ENCODE measurements at places on chromosomes 12 and 14.

GRCh38 chr12:24229031-24229700, 279.7 kb upstream of the SOX5 start:
- DNase-seq: no peak

DNA sequence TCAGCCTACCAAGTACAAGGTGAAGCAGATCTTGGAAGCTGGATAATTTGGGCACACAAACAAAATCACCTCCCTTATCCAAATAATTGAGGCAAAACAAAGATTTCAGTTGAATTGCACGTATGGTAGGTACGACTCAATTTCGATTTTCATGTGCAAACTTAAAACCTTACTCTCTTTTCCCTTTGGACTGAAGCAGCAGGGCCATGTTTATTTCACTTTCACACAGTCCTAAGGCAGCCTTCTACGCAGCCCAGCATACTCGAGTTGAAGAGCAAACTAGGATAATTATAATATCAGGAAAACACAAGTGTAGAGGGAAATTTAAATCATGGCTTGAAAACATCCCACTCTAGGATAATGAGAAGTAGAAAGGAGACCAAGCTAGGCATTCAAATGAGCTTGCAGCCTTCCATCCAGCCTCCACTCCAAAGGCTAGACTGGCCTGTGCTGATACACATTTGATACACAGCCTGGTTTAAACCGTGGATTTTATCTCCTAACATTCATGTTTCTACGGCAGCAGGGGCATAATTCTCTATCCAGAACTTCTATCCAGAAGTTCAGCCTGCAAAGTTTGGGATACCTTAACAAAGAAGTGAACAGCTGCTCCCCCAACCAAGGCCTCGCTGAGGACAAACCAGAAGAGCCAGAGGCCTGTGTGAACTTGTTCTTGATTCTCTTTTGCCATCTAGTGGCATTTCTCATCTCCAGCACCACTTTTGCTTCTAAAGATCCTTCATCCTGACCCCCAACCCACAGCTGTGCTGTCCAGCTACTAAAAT, 2.4 kb upstream of the RNASE7 start:
- DNase-seq: no peak

DNA sequence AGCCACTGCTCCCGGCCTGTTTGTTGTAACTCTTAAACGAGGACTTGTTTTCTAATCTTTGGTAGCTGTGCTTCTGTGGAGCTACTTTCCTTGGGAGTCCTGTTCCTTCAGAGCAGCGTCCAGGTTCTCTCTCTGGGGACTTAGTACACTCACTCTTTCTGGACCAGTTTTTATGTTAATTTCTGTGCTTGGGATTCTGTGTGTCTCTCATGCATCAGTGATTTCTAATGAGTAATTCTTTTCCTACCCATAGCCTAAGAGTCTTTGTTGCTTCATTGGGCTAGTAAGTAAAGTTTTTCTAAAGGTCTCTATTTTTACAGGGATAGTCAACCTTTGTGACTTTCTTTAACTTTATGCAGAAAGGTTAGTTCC, 289.3 kb downstream of the FBXL14 start:
- DNase-seq: no peak

DNA sequence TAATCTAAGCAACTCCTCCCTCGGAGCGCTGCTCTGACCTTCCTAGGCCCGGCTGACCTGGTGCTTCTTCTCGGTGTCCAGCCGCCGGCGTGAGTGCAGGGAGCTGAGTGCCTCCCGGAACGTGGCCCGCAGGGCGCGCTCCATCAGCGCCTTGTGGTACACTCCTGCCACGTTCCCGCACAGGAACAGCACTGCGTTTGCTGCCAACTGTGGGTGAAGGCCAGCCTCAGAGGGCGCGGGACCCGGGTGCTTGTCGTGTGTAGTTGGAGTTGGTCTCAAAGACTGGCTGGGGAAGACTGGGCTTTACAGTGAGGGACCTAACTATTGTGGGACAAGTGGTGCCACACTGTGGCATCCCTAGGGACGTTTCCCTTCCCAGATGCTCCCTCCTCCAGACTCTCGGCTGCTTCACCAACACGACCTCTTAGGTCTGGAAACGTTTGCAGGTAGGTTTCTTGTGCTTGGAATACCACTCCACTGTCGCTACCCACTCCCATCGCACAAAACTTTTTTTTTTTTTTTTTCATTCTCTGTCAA, 3.1 kb downstream of the ADCY4 start:
- DNase-seq: no peak

- no peak for DNase-seq
These were observed 323.7 kb upstream of the OR4E1 start for GRCh38 chr14:21997300-21997699.

GRCh38 chr12:101338087-101338486, 58.2 kb downstream of the UTP20 start:
- no peak for DNase-seq

DNA sequence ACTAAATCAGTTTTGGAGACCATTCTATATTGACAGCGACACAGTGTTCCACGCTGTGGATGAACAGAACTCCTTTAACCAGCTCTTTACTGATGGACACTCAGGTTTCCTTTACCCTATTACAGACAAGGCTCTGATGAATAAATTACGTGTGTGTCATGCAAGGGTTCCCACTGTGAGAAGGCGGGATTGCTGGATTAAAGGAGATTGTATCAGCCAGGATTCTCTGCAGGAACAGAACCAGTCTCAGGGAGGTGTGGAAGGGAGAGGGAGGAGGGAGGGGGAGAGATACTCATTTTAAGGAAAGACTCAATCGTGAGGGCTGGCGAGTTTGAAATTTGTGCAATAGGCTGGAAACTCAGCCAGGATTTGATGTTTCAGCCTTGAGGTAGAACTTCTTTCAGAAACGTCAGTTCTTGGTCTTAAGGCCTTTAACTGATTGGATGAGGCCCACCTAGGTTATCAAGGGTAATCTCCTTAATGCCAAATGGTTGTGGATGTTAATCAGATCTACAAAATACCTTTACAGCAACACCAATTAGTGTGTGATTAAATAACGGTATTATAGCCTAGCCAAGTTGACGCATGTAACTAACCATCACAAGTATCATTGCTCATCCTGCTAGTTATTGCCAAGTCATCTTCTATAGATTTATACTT, 104.0 kb downstream of the GCH1 start:
- no peak for DNase-seq

DNA sequence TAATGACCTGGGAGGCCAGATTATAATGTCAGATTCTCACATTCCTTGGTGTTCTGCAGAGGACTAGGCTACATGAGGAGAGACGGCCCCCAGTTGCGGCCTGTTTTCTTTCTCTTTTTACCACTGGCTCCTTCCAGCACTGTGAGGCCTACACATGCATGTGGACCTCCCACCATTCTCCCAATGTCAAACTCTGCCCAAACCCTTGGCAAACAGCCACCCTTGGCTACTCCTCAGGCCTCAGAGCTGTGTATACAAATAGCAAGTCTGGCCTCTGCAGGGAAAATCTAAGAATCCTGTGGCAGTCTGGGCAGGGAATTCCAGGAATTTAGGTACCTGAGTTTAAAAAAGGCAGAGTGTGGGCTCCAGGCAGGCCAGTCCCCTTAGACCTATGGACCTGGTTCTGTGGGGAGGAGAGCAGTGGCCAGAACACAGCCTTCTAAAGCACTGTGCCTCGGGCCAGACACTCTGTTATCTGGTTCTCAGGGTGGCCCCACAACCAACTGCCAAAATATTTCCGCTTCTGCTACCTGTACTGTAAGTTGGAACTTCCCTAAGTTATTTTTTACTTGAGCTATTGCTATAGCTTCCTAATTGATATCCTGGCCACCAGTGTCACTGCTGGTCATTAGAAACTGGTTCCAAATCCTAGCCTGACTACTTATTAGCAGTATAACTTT, 19.9 kb upstream of the NEDD1 start:
- DNase-seq: no peak

GRCh38 chr12:55703901-55704761, 3.6 kb downstream of the ITGA7 start:
- no peak for DNase-seq

- no peak for DNase-seq
These were observed 311.7 kb upstream of the FKBP4 start for GRCh38 chr12:2482938-2483660.

DNA sequence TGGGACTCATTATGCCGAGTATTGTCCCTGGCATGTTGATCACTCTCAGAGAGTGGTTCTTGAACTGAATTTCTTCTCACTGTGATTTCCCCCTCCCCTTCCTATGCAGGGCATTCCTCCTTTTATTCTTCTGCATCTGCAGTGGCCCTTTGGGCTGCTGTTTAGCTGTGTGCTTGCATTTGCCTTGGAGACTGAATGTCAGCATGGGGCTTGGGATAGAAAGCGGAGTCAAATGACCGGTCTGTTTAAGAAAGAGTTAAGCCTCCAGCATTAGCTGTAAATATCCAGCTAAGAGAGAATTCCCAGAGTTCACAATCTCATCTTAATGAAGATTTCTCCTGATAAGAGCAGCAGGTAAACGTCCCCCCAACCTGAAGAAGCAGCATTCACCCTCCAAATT, 65.6 kb upstream of the RMST start:
- DNase-seq: no peak

GRCh38 chr12:81208187-81208911, 130.5 kb downstream of the ACSS3 start:
- no peak for DNase-seq

DNA sequence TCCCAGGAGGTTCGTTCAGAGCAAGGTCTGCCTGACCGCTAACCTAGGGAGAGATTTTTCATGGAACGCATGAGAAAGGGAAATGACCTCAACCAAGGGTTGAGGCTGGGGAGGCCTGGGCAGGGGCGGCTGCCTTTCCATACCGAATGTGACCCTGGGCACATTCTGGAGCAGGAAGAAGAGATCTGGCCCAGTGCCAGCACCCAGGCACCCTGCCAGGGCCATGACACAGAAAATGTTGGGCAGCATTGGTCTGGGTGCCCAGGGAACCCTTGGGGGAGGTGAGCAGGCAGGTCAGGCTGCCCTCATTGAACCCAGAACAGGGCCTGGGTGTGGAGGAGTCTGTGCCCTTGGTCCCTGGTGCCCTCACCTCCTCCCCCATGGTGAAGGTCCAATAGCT, 106.8 kb downstream of the CALM1 start:
- no peak for DNase-seq

GRCh38 chr14:99820702-99821331, 27.6 kb downstream of the EML1 start:
- DNase-seq: no peak

GRCh38 chr12:31832740-31833729, 104.2 kb upstream of the AMN1 start:
- peak; percentile 9 for DNase-seq

DNA sequence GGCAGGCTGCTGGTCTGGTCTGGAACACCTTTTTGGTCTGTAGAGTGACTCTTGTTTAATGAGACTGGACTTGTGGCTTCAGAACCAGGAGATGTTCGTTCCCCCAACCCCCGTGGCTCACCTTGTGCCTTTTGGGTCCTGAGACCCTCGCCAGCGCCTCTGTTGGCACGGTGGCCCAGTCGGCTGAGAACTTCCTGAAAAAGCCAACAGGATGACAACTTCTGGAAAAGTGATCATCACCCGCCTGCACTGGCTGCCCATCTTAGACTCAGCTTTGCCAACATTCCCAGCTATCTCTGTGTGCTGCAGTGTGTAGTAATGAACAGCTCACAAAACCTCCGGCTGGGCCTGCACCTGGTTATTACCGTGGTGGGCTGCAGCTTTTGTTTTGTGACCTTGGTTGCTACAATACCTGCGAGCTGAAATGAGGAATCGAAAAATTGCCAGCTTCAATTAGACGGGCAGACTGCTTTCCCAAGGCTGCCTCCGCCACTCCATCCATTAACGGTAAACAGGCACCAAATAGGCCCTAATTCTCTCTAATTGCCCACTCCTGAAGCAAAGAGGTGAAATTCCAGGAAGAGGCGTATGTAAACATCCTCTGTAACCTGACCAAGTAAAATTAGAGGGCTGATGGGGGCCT, 16.0 kb downstream of the MEG3 start:
- no peak for DNase-seq

- no peak for DNase-seq
These were observed 572.8 kb upstream of the FBXO33 start for GRCh38 chr14:40004871-40005500.

DNA sequence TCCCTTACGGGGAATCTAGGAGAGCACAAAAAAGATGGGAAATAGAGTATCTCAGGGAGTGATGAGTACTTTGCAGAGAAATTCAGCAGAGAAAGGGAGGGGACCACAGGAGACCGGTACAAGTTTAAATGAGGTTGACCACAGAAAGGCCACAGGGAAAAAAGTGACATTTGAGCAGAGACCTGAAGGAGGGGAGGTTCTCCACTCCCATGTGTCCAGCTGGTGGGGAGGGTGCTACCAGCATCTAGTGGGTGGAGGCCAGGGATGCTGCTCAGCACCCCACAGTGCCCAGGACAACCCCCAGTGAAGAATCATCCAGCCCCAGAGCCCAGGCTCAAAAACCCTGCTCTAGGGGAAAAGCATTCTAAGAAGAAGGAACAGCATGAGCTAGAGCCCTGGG, 34.6 kb downstream of the TESC start:
- DNase-seq: no peak

- DNase-seq: no peak
These were observed 560.4 kb downstream of the ETNK1 start for GRCh38 chr12:23185346-23185745.

DNA sequence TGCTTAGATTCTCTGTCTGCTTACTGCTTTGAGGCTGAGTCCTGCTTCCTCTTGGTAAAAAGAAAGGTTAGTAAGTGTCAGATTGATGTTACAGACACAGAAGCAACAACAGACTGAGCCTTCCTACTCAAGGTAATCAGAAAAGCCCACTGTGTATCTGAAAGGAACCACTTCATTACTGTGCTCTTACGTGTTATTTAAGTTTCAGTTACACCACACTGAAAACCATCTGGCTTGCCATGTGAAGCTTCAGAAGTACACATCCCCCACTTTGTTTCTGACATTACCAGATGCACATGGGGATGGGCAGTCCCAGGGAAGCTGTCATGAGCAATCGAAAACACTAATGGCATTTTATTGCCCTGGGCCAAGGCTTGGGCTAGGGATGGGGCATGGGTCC, 1290.1 kb downstream of the AACS start:
- no peak for DNase-seq

DNA sequence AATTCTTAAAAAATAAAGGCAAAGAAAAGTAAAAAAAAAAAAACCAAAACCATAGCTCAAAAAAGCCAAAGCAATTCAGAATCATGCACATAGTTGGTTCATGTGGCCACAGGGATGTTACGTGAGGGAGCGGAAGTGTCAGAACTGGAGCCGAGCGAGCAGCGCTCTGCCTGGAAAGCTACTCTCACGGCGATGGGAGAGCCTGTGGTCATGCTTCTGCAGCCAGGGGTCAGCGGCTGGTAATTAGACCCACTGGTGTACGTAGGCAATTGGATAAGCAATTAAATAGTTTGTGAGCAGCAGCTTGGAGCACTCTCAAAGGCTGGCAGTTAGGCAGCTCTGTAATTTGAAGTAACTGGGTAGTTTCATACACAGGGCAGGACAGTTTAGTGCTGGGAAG, 58.1 kb downstream of the TRHDE start:
- no peak for DNase-seq

GRCh38 chr12:16037533-16037932, 126.4 kb downstream of the DERA start:
- no peak for DNase-seq

- DNase-seq: no peak
These were observed 34.3 kb upstream of the LRP6 start for GRCh38 chr12:12301122-12301521.

All from activated T-cell treated with anti-CD3 and anti-CD28 coated beads for 4 hours (primary cell).